ENCODE measurements at places on chromosomes 3 and 15.

GRCh38 chr3:55903680-55904079 is 416.6 kb upstream of the WNT5A start:
- no peak for DNase-seq

- DNase-seq: no peak
These were observed 51.7 kb downstream of the SEMA5B start for GRCh38 chr3:122975924-122976293.

GRCh38 chr3:196149375-196149774 is 61.8 kb downstream of the ZDHHC19 start:
- DNase-seq: no peak

- no peak for DNase-seq
These were observed 173.8 kb upstream of the THBS1 start for GRCh38 chr15:39407116-39407515.

GRCh38 chr3:6753536-6753935 is 107.4 kb upstream of the GRM7 start:
- no peak for DNase-seq

DNA sequence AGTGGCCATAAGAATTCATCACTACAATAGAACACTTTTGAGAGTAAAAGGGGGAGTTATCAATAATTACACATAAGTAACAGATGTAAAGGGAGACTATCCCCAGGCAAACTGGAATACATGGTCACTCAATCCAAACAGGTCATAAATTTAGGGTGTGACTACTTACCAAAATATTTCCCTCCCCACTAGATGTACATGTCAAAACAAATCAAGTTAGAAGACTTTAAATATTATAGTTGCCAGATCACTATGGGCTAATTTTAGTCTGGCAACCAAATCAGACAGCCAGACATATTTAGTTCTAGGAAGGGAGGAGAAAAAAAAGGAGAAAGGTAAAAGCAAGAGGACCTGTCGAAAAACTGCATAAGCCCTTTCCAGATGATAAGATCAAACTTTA is 23.1 kb downstream of the SLC24A5 start:
- DNase-seq: no peak

DNA sequence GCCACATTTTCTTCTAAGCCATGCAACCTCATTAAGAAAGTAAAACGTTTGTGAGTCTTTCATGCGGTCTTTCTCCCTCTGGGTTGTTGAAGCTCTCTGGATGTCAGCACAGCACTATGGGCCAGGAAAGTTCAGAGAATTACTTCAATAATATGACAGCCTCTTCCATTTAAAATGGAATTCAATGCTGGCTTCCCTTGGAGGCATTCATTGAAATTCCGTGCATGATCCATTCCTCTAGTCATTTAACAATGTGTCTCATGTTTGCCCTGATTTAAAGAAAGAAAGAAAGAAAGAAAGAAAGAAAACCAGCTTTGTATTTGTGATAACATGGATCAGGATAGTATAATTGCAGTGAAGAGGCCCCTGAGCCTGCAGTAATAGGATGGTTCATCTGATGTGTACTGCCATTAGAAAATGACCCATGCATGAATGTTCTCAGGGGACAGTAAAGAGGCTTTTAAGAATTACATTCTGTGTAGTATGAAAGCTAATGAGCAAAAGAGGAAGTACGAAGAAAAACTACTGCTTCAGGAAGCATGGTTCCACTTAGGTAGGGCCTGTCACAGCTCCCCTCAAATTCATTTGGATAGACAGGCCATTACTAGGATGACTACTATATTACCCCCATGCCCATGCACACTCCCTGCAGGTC is 146.0 kb downstream of the ARPP21 start:
- no peak for DNase-seq

DNA sequence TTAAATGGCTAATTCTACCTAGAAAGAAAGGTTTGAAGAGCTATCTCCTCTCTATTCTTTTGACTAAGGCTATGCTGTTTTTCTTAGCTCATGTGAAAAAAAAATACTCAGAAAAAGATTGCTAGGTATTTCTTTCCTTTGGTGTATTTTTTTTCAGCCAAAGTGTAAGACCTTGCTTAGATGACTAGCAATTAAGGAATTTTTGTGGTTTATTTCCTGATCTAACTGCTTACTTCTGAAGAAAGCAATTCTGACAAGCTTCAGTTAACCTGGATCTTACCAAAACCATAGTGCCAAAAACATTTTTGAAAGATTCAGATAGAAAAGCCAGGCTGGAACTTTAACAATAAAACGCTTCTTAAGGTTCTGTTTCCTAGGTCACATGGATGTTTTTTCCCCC is 315.6 kb downstream of the SOX2 start:
- no peak for DNase-seq

DNA sequence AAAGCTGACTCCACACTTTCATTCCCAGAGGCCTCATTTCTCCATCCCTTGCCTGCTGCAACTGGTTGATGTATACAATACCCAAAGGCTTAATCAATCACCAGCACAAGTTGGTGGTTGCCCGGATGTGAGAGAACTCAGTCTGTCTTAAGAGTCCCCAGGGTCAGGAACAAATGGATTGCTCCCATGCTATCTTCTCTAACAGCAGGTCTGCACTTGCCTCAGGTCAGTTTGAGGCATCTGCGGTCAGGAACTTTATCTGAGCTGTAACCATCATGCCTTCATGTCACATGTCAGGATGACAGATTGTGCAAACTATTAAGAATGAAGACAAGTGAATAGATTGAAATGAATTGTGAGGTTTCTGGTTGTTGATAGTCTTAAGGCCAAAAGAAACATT is 56.1 kb downstream of the BFSP2 start:
- no peak for DNase-seq

DNA sequence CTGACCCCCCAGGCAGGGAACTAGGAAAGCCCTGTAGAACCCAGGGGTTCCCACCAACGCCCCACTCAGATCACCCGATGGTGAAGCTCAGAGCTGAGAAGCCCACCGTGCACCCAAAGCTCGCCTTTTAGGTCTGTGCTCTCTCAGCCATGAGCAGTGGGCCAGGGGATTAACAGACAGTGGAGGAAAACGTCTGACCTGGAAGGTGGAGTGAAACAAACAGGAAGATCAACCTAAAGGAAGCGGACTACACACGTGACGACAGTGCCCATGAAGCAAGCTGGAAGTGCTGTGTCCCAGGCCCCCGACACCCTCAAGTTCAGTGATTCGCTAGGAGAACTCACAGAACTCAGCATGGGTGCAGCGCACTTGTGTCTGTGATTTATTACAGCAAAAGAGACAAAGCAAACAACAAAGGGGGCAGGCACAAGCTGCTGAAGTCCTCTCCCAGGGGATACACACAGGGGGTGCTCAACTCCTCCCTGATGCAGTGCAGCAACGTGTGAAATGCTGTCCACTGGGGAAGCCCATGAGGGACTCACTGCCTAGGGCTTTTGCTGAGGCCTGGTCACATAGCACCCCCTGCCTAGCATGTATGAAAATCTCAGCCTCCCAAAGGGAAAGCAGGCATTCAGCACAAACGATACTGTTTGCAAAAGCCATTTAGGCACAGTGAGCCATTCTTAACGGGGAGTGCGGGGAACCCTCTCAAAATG is 43.5 kb downstream of the CFAP92 start:
- no peak for DNase-seq

DNA sequence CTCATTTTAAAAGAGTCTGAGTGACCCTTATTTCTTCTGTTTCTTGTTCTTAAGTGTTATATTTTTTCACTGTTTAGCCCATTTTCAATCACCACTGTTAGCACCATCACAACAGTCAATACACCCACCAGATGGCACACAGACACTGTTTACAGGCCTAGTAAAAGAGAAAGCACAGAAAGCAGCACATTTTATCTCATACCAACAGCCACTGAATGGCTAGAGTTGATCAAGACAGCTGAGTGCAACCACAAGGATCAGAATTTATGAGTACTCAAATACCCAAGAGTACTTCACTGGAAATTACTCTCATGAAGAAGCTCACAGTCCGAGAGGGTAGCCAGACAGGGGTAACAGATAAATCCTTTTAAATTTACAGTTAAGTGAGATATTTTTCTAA is 127.0 kb downstream of the TFDP2 start:
- DNase-seq: no peak

DNA sequence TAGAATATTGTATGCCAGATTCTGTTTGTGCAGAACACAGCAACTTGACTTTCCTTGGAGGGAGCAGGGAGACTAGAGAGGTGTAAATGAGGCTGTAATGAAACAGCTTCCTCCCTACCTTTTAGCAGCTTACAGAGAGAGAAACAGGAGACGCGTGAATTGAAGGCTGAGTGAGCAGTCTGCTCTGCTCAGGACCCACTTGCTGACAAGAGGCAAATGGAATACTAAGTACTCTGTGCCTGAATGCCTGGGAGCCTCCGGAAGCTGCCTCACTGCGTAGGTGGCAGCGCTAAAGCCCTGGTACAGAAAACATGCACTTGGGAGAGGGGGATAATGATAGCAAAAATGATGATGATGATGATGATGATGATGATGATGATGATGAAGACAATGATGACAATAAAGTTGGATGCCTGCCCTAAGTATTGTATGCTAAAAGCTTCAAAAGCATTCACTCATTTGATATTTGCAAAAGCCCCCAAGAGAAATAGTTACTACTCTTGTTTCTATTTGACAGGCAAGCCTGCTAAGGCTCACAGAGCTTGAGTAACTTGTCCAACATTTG is 548.9 kb downstream of the NTRK3 start:
- no peak for DNase-seq

DNA sequence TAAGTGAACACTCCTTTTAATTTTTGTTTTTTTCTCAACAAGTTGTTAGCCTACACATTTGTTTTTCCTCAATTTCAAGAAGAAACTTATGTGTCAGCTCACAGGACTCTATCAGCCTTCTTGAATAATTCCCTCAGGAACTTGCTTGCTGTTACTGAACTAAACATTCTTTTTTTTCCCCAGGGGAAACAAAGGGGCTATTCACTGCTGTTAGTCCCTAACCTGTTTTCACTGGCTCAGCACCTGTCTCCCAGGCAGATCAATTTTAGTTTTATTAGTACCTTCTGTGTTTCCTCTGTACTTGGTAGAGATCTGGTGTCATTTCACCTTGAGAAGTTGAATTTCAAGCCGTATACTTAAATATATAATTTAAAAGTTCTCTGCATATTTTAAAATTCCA is 644.6 kb downstream of the CADM2 start:
- DNase-seq: peak; percentile 90

- no peak for DNase-seq
These were observed at the start of gene LCTL for GRCh38 chr15:66565741-66566144. Gene LCTL (minus strand): TSS chr15:66565998. CDS start chr15:66565365, 633 bp downstream.

- DNase-seq: no peak
These were observed 32.7 kb downstream of the CCNL1 start for GRCh38 chr3:157127268-157127667.
